ENCODE measurements at places on chromosomes 16 and 17.
A peak's percentile ranks its signal among the peaks of the same experiment; 100 is the strongest.

DNA sequence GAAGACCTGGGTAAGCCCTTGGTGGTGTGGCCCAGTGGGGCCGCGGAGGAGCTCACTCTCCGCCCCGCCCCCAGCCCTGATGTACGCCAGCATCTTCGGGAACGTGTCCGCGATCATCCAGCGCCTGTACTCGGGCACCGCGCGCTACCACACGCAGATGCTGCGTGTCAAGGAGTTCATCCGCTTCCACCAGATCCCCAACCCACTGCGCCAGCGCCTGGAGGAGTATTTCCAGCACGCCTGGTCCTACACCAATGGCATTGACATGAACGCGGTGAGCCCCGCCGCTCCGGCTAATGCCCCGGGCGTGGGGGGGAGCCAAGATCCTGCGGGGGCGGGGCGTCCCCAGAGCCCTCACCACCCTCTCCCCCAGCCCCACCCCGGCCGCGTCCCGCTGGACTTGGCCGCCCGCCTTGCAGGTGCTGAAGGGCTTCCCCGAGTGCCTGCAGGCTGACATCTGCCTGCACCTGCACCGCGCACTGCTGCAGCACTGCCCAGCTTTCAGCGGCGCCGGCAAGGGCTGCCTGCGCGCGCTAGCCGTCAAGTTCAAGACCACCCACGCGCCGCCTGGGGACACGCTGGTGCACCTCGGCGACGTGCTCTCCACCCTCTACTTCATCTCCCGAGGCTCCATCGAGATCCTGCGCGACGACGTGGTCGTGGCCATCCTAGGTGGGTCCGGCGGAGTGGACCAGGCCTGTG is 12.1 kb upstream of the DCAF7 start:
- no peak for DNase-seq

- peak; percentile 67 for DNase-seq
Measured at GRCh38 chr16:10971560-10971961, 27.2 kb downstream of the CLEC16A start.

DNA sequence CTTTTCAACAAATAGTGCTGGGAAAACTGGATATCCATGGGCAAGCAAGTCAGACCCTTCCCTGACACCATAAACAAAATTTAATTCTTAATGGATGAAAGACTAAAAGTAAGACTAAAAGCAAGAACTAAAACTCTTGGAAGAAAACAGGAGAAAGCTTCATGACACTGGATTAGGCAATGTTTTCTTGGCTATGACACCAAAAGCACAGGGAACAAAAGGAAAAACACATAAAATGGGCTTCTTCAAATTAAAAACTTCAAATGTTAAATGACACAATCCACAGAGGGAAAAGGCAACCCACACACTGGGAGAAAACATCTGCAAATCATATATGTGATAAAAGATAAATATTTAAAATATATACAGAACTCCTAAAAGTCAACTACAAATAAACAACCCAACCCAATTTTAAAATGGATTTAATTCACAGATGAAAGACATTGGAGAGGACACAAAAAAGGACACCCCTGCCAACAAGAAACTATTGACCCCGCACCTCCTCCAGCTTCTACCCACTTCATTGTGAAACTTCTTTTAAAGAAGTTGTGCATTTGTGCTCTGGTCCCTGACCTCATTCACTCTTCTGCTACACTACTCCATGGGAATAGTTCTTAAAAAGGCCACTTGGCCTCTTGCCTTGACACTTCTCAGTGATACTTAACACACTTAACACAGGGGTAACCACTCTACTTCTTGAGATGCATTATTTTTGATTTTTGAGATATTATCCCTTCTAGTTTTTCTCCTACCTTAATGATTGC is 80.3 kb downstream of the TRIM37 start:
- no peak for DNase-seq

DNA sequence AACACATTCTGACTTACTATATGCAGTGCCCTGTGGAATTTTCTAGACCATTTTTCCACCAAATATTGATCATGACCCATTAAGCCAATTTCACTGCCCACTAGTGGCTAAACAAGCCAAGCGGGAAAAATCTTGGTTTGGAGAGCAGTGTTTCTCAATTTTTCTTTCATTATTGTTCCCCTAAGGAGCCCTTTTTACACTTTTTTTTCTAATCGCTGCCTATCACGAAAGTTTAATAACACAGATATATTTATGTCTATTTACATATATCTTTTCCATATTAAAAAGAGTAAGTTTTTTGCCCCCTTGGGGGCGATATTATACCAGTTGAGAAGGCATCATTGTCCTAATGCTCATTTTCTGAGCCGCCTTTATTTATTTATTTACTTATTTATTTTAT is 10.8 kb upstream of the TLCD3B start:
- DNase-seq: no peak

DNA sequence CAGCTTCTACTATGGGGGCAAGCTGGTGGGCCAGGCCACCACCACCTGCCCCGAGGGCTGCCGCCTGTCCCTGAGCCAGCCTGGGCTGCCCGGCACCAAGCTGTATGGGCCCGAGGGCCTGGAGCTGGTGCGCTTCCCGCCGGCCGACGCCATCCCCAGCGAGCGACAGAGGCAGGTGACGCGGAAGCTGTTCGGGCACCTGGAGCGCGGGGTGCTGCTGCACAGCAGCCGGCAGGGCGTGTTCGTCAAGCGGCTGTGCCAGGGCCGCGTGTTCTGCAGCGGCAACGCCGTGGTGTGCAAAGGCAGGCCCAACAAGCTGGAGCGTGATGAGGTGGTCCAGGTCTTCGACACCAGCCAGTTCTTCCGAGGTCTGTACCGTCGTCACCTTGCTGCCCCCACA is 19.5 kb downstream of the IRF8 start:
- no peak for DNase-seq

- DNase-seq: no peak
Measured at GRCh38 chr16:46727630-46728029, 20.5 kb downstream of the MYLK3 start.

- no peak for DNase-seq
Measured at GRCh38 chr17:55959756-55960155, 193.5 kb upstream of the ANKFN1 start.

GRCh38 chr17:82965371-82965770 is 114.0 kb upstream of the METRNL start:
- DNase-seq: no peak

DNA sequence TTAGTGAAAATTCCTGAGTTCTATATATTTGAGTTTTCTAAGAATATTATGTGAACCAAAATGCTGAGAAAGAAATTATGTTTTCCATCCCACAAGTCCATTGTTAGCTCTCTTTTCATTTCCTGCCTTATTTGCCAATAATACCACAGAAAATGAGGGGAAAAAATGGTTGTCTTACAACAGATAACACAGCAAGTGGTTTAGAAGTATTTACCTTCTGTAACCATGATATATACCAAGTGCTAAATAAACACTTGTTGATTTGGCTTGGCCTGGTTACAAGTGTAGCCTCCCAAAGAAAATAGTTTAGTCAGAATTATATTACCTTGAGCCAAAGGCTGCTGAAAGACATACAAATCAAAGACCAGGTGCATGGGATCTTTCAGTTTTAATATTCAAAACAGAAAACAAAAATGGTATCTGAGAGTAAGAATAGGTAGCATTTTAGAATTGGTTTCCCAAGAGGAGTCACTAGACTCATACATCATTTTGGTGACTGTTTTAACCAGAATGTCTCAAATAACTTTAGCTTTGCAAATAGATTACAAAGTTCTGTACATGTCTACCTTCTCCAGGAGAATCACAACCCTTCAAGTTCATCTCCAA is 439.8 kb upstream of the DYNLRB2 start:
- DNase-seq: no peak

DNA sequence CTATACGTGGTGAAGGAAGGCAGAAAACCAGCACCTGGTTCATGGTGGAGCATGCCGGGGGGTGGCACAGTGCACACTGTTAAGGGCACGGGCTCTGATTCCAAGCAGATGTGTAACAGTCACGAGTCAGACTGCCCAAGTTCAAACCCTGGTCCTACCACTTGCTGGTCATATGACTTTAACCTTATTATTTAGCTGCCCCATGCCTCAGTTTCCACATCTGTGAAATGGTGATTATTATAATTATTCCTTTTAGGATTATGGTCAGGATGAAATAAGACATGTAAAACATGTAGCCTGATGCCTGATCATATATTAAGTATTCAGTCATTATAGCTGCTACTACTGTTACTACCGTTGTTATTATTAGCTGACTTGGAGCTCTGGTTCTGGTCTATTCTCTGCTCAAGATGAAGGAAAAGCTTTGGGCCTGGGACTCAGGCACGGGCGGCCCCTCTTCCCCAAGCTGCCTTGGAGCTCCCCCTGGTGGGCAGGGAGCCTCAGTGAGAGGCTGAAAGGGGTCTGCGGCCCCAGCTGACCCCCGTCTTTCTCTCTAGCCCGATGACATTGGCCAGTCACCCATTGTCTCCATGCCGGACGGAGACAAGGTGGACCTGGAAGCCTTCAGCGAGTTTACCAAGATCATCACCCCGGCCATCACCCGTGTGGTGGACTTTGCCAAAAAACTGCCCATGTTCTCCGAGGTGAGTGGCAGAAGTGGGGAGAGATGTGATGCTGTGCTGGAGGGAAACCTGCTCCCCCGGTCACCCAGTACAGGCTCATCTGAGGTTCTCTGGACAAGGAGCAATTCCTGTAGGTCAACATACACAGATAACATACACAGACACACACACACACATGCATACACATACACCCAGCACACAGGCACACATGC is 14.0 kb downstream of the NR1D1 start:
- DNase-seq: peak; percentile 20

DNA sequence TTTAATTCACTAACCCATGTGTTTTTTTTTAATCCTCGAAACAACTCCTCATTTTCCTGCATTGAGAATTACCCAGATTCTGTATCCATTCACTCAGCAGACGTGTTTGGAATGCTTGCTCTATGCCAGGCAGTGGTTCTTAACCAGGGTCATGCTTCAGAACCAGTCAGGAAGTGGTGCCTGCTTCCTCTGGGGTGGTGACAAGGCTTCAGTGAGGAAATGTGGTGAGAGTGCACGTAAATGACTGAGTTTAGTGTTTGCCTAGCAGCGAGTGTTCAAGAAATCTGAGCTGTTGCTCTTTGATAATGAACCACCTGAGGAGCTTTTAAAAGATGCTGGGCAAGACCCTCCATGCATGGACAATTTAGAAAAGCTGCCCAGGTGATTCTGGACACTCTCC is 9.9 kb downstream of the ZFP90 start:
- no peak for DNase-seq

DNA sequence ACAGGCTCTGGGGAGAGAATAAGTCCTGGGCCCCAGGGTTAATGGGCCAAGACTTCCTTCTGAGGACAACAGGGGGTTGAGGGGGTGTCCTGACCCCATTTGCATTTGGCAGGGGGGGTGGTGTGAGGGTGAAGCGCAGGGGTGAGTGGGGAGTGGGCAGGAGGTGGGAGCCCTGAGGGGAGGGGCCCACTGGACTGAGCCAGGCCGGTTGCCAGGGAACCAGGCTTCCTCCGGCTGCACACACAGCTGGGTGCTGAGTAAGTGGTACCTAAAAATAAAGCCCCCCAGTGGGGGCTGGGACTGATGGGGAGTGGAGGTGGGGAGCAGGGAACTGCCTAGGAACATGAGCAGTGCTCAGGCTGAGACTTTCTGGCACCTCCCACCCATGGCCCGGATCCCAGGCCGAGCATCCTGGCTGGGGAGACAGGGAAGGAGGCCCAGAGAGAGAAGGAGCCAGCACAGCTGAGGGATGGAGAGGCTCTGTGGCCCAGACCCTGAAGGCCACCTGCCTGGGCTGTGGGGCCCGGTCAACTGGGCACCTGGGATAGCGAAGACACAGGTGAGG is 7.5 kb upstream of the RASD1 start:
- no peak for DNase-seq

GRCh38 chr17:82127704-82128103 is 29.7 kb upstream of the FASN start:
- DNase-seq: no peak

- DNase-seq: peak; percentile 44
Measured at GRCh38 chr17:62703776-62704380, 76.4 kb downstream of the MRC2 start.

- DNase-seq: no peak
Measured at GRCh38 chr17:69743091-69743490, 328.6 kb downstream of the MAP2K6 start.

GRCh38 chr17:33927732-33928133 is 327.4 kb upstream of the CCL2 start:
- DNase-seq: no peak

DNA sequence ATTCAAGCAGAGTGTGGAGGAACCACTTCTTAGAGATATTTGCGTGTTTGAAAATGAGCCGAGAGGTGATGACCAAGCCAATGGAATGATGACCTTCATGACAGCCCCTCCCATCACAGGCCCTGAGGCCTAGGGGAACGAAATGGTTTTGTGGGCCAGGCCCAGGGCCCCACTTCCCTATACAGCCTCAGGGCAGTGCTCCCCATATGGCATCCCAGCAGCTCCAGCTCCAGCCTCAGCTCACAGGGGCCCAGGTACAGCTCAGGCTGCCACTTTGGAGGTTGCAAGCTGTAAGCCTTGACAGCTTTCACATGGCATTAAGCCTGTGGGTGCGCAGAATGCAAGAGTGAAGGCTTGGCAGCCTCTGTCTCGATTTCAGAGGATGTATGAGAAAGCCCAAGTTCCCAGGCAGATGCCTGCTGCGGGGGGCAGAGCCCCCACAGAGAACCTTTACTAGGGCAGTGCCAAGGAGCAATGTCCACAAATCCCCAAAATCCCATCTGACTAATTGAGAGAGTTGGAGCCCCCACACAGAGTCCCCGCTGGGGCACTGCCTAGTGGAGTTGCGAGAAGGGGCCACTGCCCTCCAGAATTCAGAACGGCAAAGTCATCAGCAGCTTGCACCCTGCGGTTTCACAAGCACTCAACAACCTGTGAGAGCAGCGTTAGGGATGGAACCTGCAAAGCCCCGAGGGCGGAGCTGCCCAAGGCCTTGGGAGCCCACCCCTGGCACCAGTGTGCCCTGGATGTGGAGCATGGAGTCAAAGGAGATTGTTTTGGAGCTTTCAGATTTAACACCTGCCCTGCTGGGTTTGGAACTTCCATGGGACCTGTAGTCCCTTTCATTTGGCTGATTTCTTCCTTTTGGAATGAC is 21.2 kb downstream of the CHMP6 start:
- no peak for DNase-seq

DNA sequence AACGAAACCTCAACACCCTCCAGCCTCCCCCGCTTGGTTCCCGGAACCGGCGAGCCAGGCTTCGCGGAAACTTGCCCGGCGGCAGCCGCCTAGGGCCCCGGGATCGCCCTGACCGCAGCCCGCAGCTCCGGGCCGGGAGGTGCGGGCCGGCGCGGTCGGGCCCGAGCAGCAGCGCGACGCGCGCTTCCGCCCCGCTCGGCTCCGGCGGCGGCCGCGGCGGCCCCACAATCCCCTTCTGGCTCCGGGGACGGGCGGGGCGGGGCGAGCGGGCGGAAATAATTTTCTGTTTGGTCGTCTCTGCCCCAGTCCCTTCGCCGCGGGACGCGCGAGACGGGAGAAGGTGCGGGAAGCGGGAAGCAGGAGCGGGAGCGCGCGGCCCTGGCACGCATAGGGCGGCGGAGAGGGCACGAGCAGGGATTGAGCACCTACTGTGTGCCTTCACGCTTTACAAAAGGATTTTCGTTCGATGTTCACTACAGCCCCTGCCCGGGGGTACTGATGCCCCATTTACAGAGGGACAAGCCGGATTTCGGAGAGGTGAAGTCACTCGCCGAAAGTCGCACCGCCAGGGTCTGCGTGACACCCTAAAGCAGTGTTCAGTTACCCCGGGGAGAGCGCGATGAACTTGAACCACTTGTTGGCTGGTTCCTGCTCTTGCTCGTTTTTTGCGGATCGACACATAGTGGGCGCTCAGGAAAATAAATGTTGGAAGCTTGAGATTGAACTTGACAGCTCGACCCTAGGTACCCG is 2.7 kb upstream of the MLLT6 start:
- peak; percentile 38 for DNase-seq
